Naive thymus-derived CD4-positive, alpha-beta T cell (primary cell): ENCODE measurements at places on chromosomes 11 and 22. TPM values are rescaled to one million over a fixed set of nuclear protein-coding genes. Genes with fewer than 3 reads are reported as not detected.

The TMEM25 gene
- total RNA-seq = 32.8 TPM

GRCh38 chr22:46583571-46583970 is 36.6 kb upstream of the GRAMD4 start:
- no peak for DNase-seq
- no peaks in the 10 kb centered on the region for H3K27me3 ChIP-seq
- peaks cover 15% of the 10 kb centered on the region for H3K4me1 ChIP-seq
- H3K36me3 ChIP-seq = no peaks in the 10 kb centered on the region
- H3K27ac ChIP-seq = no peak overlapping the region
- H3K4me3 ChIP-seq = no peak overlapping the region

DNA sequence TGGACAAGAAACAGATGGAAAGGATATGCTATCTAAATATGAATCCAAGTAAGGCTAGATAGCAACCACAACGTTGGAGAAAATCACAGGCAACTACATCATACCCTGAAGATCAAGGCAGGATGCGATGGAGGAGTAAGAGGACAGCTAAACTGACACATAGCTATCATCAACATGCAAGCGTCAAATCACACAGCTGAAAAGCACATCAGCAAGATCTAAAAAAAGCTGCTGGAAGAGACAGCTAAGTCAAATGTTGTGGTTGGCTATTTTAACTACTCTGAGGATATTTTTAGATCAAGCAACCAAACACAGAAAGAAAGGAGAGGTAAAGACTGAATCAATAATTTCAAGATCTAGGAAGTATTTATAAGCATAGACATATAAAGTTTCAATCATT is 466.9 kb downstream of the BRD1 start:
- H3K4me3 ChIP-seq = no peak overlapping the region
- H3K36me3 ChIP-seq = no peaks in the 10 kb centered on the region
- DNase-seq = no peak
- no peak overlapping the region for H3K27ac ChIP-seq

- no peaks in the 10 kb centered on the region for H3K27me3 ChIP-seq
- no peak for DNase-seq
- H3K36me3 ChIP-seq = no peaks in the 10 kb centered on the region
- H3K4me1 ChIP-seq = no peaks in the 10 kb centered on the region
These were observed 5.1 kb downstream of the F2 start for GRCh38 chr11:46724088-46724487.

DNA sequence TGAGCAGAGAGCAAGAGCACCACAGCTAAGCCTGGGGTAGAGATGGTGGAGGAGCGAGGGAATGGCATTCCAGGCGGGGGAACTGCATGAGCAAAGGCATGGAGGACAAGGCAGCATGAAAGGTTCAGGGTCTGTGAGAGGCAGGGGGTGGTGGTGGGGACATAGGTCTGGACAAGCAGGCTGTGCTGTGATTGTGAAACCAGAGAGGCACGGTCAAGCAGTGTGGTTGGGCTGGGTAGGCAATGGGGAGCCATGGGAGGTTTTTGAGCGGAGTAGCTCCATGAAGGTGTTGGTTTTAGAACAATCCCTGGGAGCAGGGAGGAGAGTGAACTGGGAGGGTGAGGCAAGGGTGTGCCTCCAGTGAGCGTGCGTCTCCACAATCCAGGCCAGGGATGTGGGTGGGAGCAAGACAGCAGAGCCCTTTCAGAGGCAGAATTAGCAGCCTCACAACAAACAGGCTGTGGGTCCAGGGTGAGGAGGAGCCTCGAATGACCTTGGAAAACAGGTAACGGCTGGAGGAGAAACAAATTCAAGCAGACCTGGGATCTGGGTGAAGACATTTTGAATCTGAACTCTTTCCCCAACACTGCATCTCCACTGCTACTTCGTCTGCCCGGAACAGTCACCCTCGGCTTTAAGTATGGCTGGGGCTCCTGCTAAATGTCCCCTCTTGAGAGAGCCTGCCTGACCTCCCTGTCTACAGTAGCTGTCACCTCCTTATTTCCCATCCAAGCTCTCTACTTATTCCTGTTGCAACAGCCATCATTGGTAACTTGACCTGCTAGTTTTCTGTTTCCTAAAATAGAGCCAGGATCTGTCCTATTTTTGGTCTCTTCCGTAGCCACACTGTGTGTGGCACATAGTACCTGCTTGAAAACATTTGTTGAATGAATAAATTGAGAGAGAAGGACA is 27.0 kb upstream of the TSPAN18 start:
- DNase-seq = no peak
- no peaks in the 10 kb centered on the region for H3K36me3 ChIP-seq
- H3K4me1 ChIP-seq = no peaks in the 10 kb centered on the region
- no peak overlapping the region for H3K27ac ChIP-seq
- no peak overlapping the region for H3K4me3 ChIP-seq

- no peak overlapping the region for H3K27ac ChIP-seq
- no peak for DNase-seq
- peaks cover 4% of the 10 kb centered on the region for H3K36me3 ChIP-seq
- no peak overlapping the region for H3K4me3 ChIP-seq
These were observed 28.2 kb downstream of the PIK3IP1 start for GRCh38 chr22:31263896-31264640.

GRCh38 chr22:33658775-33659174 is 261.5 kb downstream of the LARGE1 start:
- H3K4me1 ChIP-seq = no peaks in the 10 kb centered on the region
- H3K36me3 ChIP-seq = no peaks in the 10 kb centered on the region
- H3K27me3 ChIP-seq = no peaks in the 10 kb centered on the region
- no peak overlapping the region for H3K4me3 ChIP-seq

- DNase-seq = peak; percentile 68
- peaks cover 11% of the 10 kb centered on the region for H3K36me3 ChIP-seq
- H3K4me1 ChIP-seq = peaks cover 31% of the 10 kb centered on the region
These were observed 431 bp downstream of the KMT2A start for GRCh38 chr11:118436639-118437207.

GRCh38 chr22:48501231-48501750 is 1326.4 kb downstream of the BRD1 start:
- no peak for DNase-seq
- no peaks in the 10 kb centered on the region for H3K4me1 ChIP-seq
- H3K27me3 ChIP-seq = no peaks in the 10 kb centered on the region

The JRKL gene
- 5.7 TPM for total RNA-seq

DNA sequence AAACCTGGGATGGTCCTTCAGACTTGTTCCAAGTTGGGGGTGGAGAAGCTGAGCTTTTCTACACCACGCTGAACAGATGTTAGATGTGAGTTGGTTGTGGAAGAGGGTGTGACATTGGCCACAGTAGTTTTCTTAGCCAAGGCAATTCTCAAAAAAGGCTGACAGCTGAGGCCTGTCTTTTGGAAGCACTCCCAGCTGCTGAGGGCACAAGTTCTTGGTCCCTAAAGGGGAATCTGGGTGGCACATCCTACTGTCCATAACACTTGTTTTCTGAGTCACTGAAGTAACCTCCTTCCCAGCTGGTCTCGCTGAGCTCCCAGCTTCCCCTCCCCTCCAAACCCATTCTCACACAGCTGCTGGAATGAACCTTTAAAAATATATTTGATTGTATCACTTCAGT is 375.7 kb upstream of the KIRREL3 start:
- H3K27ac ChIP-seq = no peak overlapping the region
- no peaks in the 10 kb centered on the region for H3K36me3 ChIP-seq
- no peak for DNase-seq

DNA sequence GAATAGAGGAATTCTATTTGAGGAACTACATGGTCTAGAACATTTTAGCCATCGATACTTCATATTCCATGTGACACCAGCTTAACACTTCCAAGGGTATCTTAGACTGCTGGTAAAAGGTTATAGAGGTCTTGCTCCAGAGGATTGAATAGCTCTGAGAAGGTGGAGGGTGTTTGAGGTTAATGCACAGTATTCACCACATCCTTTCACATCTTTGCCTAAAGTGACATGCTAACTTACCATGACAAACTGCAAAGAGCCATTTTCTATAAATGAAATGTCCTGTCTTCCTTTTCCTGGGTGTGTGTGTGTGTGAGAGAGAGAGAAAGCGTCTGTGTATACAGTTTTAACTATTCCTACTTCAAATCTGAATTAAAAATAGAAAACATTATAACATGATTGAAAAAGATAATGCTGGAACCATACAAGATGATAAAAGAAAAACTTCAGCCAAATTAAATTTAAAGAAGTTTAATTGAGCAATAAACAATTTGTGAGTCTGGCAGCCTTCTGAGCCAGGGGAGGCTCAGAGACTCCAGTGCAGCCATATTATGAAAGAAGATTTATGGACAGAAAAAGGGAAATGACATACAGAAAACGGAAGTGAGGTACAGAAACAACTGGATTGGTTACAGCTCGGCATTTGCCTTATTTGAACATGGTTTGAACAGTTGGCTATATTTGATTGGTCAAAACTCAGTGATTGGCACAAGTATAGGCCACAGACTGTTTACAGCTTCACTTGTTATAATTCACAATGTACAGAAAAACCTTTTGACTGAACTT is 320.9 kb upstream of the CCDC179 start:
- no peaks in the 10 kb centered on the region for H3K27me3 ChIP-seq
- H3K4me1 ChIP-seq = no peaks in the 10 kb centered on the region
- no peak overlapping the region for H3K4me3 ChIP-seq
- DNase-seq = no peak
- no peak overlapping the region for H3K27ac ChIP-seq
- H3K36me3 ChIP-seq = no peaks in the 10 kb centered on the region

GRCh38 chr11:130156108-130157022 is 3.2 kb upstream of the ST14 start:
- peaks cover 4% of the 10 kb centered on the region for H3K4me1 ChIP-seq
- H3K27me3 ChIP-seq = no peaks in the 10 kb centered on the region
- H3K4me3 ChIP-seq = no peak overlapping the region
- no peak for DNase-seq

DNA sequence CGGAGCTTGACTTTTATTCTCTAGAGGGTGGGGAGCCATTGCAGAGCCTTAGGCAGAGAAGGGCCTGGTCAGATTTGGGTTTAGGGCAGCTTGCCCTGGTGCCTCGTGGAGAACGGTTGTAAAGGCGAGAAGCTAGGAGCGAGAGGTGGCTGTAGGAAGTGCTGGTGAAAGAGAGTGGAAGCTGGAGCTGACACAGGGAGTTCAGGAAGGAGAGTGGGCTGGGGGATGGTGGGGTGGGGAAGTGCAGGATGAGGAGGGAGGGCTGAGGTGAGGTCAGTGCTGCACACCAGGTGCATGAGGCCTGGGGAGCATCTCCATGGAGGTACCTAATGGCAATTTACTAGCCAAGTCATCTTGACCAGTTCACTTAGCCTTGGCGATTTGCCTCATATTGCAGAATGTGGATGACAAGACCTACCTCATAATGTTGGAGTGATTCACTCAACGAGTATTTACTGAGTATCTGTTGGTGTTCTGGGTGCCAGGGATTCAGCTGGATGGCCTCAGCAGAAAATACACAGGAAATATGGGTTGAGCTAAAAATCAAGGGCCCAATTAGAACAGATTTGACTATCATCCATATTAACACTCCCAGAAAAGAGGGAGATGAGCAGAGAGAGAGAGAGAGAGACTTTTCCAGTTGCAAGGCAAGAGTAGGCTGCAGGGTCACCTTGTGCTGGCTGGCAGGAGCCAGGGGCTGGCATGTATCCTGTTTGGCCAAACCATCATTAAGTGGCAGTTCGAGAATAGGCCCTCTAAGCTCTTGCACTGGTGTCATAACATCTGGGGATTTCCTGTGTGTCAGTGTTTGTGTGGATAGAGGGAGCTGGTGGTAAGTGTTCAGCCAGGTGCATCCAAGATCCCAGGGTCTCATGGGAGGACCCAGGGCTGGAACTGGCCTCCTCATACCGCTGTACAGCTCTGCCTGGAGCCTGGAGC is 44.4 kb upstream of the CLDN5 start:
- no peak overlapping the region for H3K27ac ChIP-seq
- no peaks in the 10 kb centered on the region for H3K4me1 ChIP-seq
- DNase-seq = no peak
- H3K36me3 ChIP-seq = no peaks in the 10 kb centered on the region

- no peak overlapping the region for H3K4me3 ChIP-seq
- no peak for DNase-seq
- H3K36me3 ChIP-seq = no peaks in the 10 kb centered on the region
- H3K27me3 ChIP-seq = no peaks in the 10 kb centered on the region
These were observed 8.2 kb downstream of the KIF18A start for GRCh38 chr11:28099715-28100114.

The OR10S1 gene
- total RNA-seq = not detected in 2 replicates

GRCh38 chr11:133038850-133039249 is 493.5 kb downstream of the OPCML start:
- H3K4me1 ChIP-seq = no peaks in the 10 kb centered on the region
- H3K27ac ChIP-seq = no peak overlapping the region
- H3K36me3 ChIP-seq = no peaks in the 10 kb centered on the region
- peaks cover 2% of the 10 kb centered on the region for H3K27me3 ChIP-seq

DNA sequence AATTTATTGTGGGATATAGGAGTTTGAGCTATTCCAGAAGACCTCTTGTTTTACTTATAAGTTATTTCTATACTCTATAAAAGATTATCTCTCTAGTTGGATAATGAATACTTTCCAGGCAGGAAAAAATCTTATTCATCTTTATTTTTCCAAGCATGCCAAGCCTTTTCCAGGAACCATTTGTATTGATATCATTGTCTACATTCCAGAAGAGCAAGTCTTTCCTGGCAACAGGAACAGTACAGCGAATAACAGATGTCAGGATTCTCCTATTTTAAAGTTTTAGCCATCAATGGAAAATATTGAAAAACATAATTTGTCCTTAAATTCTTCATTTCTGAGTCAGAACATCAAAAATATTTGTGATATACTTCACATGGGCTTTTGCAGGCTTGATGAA is 5.2 kb upstream of the NXPE1 start:
- no peak overlapping the region for H3K4me3 ChIP-seq
- H3K27me3 ChIP-seq = no peaks in the 10 kb centered on the region
- H3K36me3 ChIP-seq = no peaks in the 10 kb centered on the region
- no peaks in the 10 kb centered on the region for H3K4me1 ChIP-seq
- H3K27ac ChIP-seq = no peak overlapping the region

The OR2AG1 gene
- not detected for total RNA-seq

DNA sequence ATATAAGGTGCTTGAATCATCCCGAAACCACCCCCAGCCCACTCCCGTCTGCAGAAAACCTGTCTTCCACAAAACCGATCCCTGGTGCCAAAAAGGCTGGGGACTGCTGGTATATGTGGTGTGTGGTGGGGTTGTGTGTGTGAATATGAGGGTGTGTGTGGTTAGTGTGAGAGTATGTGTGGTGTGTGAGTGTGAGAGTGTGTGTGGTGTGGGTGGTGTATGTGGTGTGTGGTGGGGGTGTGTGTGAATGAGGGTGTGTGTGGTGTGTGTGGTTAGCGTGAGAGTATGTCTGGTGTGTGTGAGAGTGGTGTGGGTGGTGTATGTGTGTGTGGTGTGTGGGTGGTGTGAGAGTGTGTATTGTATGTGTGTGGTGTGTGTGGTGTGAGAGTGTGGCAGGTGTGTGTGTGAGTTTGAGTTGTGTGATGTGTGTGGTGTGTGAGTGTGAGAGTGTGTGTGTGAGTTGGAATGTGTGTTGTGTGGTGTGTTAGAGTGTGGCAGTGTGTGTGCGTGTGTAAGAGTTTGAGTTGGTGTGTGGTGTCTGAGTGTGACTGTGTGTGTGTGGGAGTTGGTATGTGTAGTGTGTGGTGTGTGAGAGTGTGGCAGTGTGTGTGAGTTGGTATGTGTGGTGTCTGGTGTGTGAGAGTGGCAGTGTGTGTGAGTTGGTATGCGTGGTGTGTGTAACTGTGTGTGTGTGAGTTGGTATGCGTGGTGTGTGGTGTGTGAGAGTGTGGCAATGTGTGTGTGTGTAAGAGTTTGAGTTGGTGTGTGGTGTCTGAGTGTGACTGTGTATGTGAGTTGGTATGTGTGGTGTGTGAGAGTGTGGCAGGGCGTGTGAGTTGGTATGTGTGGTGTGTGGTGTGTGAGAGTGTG is 6.5 kb downstream of the UPK3A start:
- H3K27me3 ChIP-seq = no peaks in the 10 kb centered on the region
- no peak overlapping the region for H3K27ac ChIP-seq
- peaks cover 8% of the 10 kb centered on the region for H3K4me1 ChIP-seq
- H3K36me3 ChIP-seq = no peaks in the 10 kb centered on the region
- DNase-seq = no peak
- H3K4me3 ChIP-seq = no peak overlapping the region
